ENCODE measurements at places on chromosomes 13 and 19.

- DNase-seq = peak; percentile 60
These were observed 15.4 kb upstream of the NOP53 start for GRCh38 chr19:47729799-47730520.

- DNase-seq = no peak
These were observed 347.4 kb downstream of the FGF9 start for GRCh38 chr13:22018076-22018835.

DNA sequence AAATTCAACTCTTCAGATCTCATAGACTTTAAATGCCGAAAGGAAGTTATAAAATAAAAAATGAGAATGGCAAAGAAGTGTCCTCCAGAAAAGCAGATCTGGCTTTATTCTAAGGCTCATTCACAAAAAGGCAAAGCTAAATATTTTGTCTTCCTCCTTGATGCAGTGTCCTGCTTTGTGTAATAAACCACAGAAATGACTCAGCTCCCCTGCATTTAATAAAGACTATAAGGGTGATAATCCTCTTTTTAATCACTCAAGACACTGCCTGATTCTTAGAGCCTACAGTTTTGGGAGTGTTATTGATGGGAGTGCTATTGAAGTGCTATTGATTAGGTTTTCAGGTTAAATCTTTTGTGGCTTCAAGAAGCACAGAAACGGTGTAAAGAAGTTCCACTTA, 482.0 kb downstream of the PCDH20 start:
- DNase-seq = no peak

DNA sequence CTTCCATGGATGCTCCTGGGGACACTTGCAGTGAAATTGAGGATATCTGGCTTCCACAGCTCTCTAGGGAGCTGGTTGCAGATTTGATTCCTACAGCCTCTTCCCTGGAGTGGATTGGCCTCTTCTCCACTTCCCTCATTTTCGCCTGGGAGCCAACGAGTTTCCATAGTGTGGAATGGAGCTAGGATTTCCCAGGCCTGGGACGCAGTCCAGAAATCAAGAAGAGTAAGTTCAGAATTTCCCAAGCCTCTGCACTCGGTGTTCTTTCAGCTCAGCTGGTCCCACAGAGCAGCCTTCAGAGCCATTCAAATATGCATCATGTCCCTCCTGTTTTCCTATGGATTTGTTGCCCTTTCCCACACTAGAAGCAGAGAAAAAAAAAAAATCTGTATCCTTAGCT, 68.2 kb downstream of the RAP2A start:
- DNase-seq = peak; percentile 78

GRCh38 chr13:86714495-86714894, 915.3 kb upstream of the SLITRK6 start:
- DNase-seq = no peak

DNA sequence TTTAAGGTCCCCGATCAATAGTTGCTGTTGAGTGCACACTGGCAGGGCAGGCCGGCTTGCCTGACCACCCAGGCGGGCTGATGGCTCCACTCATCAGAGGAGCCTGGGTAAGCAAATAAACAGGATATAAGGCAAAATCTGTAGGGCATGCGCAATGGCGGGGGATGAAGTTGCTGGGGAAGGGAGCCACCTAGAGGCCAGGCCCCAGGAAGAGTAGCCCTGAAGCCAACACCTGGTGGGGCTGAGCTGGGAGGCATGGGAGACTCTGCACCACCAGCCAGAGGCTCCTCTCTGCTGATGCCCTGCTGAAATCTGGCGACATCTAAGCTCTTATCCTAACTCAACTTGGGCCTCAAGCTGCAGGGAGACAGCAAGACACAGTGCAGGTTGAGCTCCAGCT, 324.3 kb downstream of the ZNF536 start:
- peak; percentile 38 for DNase-seq

GRCh38 chr13:93948162-93948922, 531.1 kb downstream of the DCT start:
- no peak for DNase-seq

- no peak for DNase-seq
These were observed 12.9 kb downstream of the OR7C2 start for GRCh38 chr19:14954071-14954655.

DNA sequence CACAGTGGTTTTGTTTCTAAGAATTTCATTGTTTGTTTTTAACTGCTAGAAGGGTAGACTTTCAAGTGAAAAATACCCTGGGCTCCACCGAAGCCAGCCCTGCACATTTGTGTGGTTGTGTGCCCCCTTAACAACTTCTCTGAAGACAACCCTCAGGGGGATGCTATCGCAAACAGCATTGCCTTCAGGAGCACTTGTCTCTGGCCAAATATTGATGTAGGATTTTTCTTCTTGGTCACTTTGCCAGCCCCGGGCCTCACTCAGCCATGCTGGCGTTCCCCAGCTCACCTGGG, 69.2 kb upstream of the SERP2 start:
- no peak for DNase-seq

DNA sequence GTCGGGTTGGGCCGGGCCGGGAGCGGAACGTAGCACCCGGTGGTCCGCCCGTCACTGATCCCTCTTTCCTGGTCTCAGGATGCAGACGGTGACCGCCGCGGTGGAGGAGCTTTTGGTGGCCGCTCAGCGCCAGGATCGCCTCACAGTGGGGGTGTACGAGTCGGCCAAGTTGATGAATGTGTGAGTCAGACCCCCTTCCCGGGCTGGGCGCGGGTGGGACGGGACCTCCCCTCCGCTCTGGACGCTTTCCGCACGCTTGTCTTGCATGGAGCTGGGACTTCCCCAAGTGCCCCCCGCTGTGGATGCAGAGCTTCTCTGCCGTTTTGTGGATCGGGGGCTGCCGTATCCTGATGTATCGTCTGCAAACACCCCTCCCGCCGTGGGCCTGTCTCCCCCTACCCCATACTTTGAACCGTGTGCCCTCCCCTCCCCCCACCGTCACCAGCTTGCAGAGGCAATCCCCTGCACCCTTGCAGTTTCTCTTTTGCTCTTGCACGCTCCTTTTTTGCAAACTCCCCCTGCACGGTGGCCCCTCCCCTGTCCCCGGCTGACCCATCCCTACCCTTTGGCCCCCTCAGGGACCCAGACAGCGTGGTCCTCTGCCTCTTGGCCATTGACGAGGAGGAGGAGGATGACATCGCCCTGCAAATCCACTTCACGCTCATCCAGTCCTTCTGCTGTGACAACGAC, 669 bp downstream of the GADD45B start:
- peak; percentile 69 for DNase-seq

GRCh38 chr13:97249796-97250495, 27.8 kb downstream of the MBNL2 start:
- no peak for DNase-seq

DNA sequence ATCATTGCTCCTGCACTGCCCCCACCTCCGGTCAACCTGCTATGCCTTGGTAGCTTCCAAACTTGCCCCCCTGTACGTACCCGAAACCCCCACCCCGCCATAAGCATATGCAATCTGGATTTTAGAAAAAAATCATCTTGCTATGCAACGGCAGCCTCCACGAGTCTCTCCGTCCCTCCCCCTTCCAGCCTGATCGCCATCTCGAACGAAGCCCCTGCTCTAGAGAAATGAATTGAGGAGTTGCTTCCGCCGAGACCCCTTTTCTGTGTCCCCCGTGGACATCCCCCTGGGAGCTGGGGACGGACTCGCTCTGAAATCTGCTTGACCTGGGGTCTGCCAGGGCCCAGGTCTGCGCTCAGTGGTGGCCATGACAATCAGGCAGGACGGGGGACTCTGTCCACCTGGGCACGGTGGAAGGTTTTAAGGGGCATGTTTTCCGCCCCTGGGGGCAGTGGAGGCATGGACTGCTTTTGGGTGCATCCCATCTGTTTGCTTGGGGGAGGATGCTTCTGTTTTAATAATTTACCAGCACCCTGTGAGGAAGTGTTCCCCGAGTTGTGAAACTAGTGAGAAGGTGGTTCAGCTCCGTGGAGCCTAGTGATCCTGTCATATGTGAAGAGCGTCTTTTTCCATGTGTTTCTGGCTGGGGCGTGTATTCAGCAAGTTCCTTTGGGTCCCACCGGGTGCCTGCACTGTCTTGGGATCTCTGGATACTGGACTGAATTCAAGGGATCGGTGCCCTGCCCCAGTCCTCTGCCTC, 1.0 kb downstream of the KDM4B start:
- DNase-seq = no peak

DNA sequence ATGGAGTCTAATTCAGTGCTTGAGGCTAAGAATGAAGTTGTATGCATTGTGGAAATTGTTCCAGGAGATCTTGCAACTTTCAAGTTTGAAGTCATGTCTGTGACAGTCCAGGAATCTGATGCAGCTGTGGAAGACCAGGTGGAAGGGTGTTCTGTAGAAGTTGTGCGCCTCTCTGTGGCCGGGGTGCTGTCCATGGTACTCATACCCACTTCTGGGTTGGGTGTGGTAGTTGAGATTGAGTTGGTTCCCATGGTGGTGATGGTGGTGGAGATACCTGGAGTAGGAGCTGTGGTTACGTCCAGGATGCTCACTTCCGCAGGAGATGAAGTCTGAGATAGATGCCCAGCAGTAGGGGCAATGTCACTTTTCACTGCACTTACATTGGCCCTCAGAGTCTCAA, 44.3 kb downstream of the MUC16 start:
- DNase-seq = no peak

DNA sequence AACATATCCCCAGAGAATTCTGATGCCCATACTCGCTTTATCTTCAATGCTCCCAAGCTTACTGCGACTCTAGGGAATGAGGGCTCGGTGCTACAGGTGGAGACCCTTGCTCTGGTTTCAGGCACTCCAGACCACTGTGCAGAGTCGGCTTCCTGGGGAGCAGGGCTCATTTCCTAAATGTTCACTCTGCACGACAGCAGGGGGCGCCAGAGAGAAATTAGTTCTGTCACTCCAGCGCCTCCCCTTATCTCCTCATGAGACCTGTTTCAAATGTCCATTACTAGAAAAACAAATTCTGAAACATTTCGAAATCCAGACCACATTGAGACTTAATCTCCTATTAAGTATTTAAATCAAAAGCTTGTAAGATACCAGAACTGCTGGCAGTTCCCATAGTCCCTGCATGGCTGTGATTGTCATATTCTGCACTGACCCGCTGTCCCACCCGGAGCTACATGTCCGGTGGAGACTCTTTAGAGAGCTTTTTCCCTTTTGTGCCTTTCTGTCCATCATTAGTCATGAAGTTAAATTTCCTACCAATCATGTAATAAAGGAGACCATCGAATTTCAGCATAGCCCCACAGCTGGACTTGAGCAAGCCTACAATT, 22.4 kb downstream of the EPSTI1 start:
- DNase-seq = peak; percentile 79

DNA sequence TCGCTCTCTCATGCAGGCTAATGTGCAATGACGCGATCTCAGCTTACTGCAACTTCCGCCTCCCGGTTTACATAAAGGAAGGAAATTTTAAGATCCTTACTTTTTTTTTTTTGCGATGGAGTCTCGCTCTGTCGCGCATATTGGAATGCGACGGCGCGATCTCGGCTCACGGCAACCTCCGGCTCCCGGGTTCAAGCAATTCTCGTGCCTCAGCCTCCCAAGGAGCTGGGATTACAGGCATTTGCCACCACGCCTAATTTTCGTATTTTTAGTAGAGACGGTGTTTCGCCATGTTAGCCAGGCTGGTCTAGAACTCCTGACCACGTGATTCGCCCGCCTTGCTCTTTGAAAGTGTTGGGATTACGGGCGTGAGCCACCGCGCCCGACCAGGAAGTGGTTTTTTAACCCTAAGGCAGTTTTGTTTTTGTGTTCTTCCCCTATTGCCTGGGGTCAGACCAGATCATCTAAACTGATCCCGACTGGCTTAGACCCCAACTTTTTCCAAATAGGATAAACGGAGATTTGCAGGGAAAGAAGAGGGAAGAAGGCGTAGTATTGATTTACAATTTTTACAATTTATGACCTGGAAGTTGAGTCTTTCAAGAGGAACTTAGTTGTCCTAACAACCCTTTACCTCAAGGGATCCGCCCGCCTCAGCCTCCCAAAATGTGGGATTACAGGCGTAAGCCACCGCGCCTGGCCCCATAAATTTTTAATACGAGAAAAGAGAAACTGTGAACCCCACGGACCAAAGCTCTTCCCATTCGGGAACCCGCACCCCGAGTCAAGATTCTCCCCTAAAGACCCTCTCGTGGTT, 142.0 kb downstream of the ZNF737 start:
- peak; percentile 78 for DNase-seq

GRCh38 chr13:75494491-75494890, 12.5 kb upstream of the TBC1D4 start:
- no peak for DNase-seq

GRCh38 chr19:518598-519231, 11.4 kb downstream of the TPGS1 start:
- DNase-seq = no peak

DNA sequence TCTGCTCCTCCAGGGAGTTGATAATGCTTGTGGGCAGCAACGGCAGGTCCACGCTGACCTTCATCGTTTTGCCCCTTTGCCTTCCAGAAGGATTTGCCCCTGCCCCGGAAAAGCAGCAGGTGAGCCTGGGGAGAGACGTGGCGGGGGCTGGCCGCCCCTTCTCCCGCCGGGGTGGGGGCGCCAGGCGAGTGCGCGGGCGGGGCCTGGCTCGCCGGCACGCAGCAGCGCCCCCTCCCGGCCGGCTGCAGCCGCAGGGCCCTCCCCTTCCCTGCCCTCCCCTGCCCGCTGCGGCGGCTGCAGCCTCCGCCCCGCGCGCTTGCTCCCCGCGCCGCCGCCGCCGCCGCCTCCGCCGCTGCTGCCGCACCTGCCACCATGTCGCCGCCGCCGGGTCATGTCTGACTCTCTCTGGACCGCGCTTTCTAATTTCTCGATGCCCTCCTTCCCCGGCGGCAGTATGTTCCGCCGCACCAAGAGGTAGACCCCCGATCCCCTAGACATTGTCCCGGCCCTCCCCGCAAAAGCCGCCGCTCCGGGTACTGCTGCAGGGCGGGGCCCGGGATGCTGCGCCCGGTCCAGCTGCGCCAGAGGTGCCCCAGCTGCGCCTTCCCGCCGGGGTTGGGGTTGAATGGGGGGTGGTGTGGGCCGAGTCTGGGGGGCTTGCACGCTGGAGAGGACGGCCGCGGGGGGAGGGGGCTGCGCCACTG, at the start of gene MAST1:
TSS of gene MAST1 (plus strand) at position 334 of the 704 bp plus-strand sequence. CDS start at position 392, 58 bp downstream.
- DNase-seq = no peak

DNA sequence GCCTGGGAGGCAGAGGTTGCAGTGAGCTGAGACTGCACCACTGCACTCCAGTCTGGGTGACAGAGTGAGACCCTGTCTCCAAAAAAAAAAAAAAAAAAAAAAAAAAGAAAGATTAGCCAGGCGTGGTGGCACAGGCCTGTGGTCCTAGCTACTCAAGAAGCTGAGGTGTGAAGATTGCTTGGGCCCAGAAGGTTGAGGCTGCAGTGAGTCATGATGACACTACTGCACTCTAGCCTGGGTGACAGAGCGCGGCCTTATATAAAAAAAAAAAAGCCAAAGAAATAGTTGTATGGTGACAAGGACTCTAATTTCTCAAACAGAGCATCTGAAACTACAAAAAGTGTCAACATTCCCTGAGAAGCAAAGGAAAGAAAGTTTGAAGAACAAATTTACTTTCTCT, 3.4 kb downstream of the PBX4 start:
- no peak for DNase-seq

GRCh38 chr13:78401873-78402707, 201.3 kb downstream of the POU4F1 start:
- DNase-seq = no peak

GRCh38 chr19:46900341-46900740, 39.5 kb downstream of the ARHGAP35 start:
- no peak for DNase-seq
